ENCODE measurements at places on chromosomes 5 and 9. TPM values are rescaled to one million over a fixed set of nuclear protein-coding genes. Genes with fewer than 3 reads are reported as not detected.

FOXE1 gene
- 0.06 TPM for polyA plus RNA-seq

GRCh38 chr5:181191526-181192336 lies 13.3 kb downstream of the TRIM7 start:
- DNase-seq: peak; percentile 90

NMUR2 gene
- polyA plus RNA-seq: 0.16 TPM

GRCh38 chr5:11878814-11879213 lies 25.4 kb downstream of the CTNND2 start:
- DNase-seq: no peak

DNA sequence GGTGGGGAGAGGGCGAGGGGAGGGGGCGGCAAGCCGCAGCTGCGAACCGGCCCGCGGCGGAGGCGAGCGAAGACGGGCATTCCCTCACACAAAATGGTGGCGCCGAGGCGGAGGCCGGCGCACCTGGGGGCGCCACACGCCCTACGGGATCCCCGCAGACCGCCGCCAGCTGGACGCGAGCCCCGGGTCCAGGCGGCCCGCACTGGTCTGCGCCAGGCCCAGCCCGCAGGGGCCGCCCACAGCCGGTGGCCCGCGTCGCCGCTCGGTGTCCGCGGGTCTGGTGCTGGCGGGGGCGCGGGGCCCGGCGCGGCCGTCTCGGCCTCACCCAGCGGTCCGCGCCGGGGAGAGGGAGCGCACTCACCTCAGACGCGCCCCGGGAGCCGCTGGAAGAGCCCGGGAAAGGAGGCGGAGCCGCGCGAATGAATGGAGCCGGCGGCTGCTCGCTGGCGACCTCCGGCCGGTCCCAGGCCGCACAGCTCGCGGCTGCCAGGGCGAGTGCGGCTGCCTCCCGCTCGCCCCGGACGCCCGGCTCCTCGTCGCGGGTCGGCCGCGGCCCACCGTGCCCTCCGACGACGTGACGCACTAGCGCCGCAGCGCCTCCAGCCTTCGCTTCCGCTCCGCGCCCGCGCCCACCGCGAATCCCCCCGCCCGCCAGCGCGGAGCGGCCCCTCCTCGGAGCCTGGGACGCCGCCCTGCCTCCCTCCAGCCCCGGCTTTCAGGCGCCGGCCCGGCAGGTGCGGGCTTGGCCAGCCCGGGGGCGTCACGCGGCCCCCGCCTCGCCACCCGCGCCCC lies at the start of gene FAM169A:
FAM169A (minus strand) TSS at position 584 of the 792 bp plus-strand sequence. CDS start 24,711 bp downstream, outside the sequence.
- DNase-seq: no peak

CCDC152 gene
- 13.4 TPM for polyA plus RNA-seq

DNA sequence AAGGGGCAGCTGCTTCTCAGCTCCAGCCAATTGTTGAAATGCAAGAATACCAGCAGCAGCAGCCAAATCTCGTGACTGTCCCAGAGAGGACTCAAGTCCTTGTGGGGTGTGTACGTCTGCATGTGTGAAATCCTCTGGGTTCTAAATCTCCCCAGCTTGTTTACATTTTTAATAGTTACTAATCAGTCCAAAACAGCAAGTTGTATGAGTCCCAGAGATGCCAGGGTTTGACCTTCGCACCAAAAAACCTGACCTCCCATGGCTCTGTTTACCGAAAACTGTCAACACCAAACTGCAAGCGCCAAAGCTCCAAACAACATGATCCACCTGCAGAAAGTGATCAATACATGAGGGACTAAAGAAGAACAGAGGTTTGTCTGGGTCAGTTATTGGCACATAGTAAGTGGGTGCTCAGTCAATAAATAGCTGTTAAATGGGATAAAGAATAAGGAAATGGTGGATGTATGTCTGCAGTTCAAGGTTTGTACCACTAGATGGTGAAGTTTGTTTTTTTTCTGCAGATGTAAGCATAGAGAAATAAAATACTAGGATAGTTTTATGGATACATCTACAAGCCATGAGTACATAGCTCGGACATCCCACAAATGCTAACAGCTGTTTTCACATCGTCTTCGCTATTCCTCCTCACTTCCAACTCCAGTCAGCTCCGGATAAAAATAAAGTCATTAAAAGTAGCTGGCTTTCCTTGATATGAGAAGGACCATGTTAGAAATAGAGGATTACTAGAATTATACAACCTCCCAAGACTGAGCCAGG lies 85.3 kb upstream of the ADRB2 start:
- peak; percentile 35 for DNase-seq

DNA sequence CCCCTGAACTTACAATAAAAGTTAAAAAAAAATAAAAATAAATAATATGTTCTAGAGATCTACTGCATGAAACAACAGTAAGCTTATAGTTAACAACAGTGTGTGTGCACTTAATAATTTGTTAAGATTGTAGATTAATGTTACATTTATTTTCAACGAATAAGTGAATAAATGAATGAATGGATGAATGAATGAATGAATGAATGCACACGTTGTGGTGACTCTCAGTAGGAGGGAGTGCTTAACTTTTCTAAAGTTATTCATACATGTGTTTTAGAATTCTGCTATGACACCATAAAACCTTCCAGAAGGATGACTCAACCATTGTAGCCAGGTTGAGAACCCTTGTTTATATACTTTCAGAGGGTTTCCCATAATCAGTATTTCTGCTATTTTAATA lies 1269.4 kb upstream of the CDH6 start:
- no peak for DNase-seq

GRCh38 chr5:65696892-65697291 lies 25.0 kb downstream of the SGTB start:
- no peak for DNase-seq

GRCh38 chr9:31394015-31394473 lies 990.4 kb upstream of the ACO1 start:
- no peak for DNase-seq

DNA sequence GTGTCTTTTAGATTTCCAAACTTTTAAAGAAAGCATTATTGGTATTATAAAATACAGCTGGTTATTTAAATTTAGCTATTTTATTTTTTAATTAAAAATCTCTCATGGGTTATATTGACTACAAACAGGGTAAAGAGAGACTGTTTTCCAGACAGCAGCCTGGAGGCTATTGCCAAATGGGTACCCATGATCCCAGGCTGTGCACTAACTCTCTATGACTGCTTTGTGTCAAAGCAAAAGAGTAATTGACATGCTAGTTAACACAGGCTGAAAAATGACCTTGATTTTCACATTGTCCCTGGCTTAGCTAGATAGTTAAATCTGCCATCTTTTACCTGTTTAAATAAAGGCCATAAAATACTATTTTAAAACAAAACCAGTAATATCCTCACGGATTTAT lies 589.7 kb downstream of the ANXA1 start:
- DNase-seq: no peak

- no peak for DNase-seq
Observed at GRCh38 chr9:99411068-99411467, 189.0 kb downstream of the SEC61B start.

PRRX2 gene
- 1.1 TPM for polyA plus RNA-seq

DNA sequence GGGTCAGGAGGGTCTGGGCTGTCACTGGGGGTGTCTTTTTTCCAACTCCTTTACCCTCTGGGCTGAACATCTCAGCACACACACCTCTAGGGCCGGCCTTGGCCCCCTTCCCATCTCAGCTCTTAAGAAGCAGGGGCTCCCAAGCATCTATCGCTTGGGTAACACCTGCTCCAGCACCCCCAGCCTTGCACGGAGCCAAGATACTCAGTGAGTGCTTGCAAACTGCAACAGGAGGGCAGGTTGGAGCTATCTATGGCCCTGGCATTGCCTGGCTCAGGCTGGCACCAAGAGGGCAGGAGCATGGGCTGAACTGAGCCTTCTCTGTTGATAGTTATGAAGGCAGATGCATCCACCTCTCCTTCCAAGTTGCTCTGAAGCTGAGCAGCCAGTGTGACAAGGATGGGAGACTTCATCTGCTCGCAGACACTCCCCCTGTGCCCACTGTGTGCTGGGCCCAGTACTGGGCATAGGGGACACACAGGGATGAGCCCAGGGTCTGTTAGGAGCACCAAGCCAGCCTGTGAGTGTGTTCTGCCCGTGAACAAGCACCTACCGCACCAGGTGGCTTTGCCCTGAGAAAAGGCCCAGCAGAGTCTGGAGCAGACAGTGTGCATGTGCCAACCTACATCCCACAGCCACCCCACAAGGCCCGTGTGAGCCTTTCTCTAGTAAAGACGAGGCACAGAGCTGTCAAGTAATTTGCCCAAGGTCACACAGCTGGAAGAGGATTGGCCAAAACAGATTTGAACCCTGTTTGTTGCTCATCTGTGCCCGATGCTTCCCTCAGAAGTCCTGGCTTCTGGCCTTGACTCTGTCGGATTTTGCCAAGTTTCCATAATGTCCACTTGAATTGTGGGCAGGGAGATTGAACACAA lies 58.2 kb downstream of the PHF2 start:
- DNase-seq: no peak

- DNase-seq: no peak
Observed at GRCh38 chr5:76622973-76623596, at the start of gene F2RL2. TSS of gene F2RL2 (minus strand) at chr5:76623403. CDS start at chr5:76623230, 173 bp downstream.

DNA sequence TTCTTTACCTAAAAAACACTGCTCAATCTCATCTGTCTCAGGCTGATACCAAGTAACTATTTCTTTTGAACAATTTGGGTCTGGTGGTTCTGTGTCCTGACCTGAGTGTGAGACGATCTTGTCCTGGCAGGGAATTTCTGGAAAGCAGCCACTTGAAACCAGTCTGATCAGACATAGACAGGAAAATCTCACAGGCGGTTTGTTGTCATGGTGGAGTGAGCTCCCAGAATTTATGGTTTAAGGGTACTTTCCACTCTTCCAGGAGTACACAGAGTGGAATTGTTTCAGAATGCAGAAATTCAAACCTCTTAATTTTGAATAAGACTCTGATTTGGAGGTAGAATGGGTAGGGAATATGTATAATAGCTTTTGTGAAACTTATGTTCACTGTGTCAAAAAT lies 268.2 kb downstream of the ISL1 start:
- no peak for DNase-seq

DNA sequence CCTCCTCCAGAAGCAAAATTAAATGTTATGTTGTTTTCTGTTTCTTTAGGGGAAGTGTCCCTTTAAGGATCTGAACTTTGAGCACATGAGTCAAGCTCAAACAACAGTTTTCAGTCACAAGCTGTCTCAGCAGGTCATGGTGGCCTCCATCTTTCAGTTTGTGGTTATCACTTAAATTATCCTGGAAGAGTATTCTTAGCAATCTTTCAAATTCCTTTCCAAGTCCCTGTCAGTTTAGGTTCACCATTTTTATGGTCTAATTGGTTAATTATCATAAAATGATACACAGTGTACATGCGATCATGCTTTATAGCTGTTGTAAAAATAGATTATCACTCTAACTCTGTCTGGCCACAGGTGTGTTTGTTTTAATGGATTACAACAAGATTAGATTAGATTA lies 43.1 kb upstream of the SELENOP start:
- no peak for DNase-seq

DNA sequence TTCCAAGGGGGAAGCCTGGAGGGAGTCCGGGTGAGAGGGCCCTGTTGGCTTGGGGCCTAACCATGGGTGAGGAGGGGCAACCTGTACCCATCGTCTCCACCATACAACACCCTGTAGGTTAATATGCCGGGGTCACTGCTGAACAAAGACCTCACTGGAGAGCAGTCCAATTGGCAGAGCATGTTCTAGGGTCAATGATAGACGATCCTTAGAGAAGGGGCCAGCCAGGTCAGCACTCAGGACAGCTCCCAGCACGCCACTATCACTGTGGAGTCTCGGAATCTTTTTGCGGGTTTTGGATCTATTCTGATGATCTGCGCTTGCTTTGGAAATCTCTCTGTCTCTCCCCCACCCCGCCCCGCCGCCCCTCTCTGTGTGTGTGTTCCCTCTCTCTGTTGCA lies 218.4 kb upstream of the MVB12B start:
- DNase-seq: no peak

IL9 gene
- polyA plus RNA-seq: not detected

DNA sequence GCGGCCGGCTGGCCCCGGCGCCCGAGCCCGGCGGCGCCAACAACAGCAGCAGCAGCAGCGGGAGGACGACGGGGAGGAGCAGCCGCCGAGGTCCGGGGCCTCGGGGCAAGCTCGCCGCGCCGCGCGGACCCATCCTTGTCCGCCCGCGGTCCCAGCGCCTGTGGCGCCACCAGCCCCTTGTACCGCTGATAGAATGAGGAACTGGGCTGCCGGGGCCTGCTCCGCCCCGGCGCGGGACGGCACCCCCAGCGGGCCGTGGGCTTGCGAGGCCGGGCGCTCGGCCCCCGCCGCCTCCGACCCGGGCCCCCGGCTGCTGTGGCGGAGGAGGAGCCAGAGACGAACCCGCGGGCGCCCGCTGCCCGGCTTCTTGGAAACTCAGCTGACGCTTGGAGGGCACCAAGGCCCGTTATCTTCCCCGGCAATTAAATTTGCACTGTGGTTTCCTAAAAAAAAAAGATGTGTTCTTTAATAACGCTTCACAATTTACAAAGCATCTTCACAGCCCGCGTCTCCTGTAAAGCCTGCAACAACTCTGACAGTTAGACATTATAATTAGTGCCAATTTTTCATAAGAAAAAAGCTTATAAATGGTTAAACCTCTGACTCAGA lies at the start of gene ARSB:
ARSB (minus strand) TSS at position 195 of the 609 bp plus-strand sequence; CDS start at position 133, 62 bp downstream.
- no peak for DNase-seq

PCDHGA5 gene
- 3.0 TPM for polyA plus RNA-seq

GRCh38 chr9:12701126-12701525 lies 7.9 kb downstream of the TYRP1 start:
- DNase-seq: no peak

DNA sequence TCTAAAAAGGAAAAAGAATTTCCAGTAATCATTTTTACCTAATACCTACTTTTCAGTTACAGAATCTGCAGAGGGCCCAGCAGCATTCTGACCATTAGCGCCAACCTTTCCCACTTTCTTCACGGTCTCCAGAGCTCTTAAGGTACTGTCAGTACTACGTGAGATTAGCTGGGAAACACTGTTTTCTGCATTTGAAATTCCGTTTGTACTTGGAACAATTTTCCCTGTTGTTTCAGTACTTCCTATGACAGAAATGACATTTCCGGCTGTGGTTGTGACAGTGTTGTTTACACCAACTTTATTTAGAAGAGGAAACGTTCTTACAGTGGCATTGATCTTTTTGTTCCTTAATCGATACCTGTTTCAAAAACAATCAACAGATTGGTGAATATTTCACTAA lies 36.9 kb upstream of the PDCL start:
- DNase-seq: no peak

DNA sequence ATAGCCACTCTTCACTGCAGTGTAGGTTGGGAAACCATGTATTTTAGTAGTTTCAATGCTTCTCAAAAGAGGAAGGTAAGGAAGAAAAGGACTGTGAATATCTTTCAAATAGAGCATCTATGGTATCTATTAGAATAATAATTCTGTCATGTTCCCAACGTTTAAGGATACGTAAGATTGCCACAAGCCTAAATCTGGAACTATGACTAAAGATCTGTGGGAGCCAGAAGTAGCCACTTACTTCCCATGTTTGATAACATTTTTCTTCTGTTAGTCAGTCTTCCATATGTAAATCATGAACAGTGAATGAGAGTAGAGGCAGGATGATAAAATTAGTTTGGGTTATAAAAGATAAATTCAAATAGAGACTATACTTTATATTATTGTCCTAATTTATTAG lies 16.3 kb upstream of the MROH2B start:
- no peak for DNase-seq

- no peak for DNase-seq
Observed at GRCh38 chr9:36006549-36007315, 30.0 kb upstream of the RECK start.

- DNase-seq: no peak
Observed at GRCh38 chr5:3658929-3659328, 63.3 kb downstream of the IRX1 start.

MSMP gene
- not detected for polyA plus RNA-seq

NXNL2 gene
- 2.9 TPM for polyA plus RNA-seq

GRCh38 chr5:74402553-74402952 lies 238.0 kb downstream of the ENC1 start:
- no peak for DNase-seq

Data from right renal pelvis (tissue), 4 donors.